ENCODE measurements at places on chromosomes 2 and 18. TPM values are rescaled to one million over a fixed set of nuclear protein-coding genes. Genes with fewer than 3 reads are reported as not detected.
A peak's percentile ranks its signal among the peaks of the same experiment; 100 is the strongest.

Gene NXPH2
- not detected for total RNA-seq

Gene ANKRD30B
- 0.59 TPM for total RNA-seq

GRCh38 chr2:122166820-122167219, 411.4 kb downstream of the TSN start:
- DNase-seq = no peak

DNA sequence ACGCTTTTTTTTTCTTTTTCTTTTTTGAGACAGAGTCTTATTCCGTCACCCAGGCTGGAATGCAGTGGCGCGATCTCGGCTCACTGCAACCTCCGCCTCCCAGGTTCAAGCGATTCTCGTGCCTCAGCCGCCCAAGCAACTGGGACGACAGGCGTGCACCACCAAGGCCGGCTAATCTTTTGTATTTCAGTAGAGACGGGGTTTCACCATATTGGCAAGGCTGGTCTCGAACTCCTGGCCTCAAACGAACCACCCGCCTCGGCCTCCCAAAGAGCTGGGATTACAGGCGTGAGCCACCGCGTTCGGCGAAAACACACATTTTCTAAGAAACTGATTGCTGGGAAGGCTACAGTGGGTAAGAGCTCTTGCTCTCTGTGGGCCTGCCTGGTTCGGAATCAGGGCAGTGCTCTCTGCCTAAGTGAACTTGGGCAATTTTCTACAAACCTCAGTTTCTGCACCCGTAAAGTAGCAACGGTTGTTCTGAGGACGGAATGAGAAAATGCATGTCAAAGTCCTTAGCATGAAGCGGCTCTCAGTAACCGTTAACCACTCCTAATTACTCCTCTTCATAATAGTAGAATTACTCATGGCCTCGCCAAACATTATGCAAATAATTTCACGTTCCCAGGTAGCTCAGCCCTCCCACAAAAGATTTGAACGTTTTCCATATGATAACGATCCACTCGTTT, 1.0 kb upstream of the PMAIP1 start:
- DNase-seq = no peak

DNA sequence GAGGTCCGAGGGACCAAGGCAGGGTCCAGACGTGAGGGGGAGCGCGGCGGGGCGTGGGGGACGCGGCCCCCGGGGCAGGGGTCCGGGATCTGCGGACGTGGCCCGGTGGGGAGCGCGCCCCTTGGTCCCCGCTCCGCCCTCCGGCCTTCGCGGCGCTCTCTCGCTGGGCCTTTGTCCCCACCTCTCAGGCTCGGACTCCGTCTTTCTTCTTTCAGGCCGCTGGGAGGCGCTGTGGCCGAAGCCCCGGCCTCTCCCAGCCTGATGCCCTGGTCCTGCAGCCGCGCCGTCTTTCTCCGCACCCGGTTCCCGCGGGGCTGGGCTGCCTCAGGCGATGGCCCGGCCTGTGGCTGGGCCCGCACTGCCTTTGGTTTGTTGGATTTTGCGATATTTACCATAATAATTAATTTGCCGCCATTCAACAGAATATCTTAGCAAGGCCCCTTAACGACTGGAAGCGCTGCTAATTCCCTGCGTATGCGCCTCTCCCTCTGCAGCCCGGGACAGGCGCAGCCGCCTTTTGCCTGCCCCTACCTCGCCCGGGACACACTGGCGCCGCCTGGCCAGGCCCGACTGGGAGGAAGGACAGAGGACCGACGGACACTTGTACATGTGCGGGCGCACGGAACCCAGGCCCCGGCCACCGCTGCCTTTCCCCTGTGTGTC, 10.8 kb downstream of the SIX3 start:
- peak; percentile 40 for DNase-seq

DNA sequence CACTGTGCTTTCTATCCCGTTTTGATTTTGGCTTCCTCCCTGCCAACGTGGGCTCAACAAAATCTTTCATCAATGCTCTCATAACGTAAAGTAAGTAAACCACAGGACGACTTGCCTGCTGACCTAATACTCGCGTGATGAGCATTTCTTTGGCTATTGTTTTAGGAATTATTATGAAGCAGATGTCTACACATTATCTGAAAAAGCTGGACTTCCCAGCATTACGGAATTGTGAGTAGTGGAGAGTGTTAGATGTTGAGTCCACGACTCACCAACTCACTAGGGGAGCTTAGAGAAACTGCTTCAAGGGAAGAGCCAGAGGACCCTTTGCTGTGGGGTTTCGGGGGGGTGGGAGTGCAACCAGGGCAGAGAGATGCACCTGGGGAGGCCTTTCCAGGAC, 21.9 kb downstream of the HJURP start:
- DNase-seq = no peak

- DNase-seq = no peak
Observed at GRCh38 chr18:38481576-38481975, 916.0 kb upstream of the CELF4 start.

DNA sequence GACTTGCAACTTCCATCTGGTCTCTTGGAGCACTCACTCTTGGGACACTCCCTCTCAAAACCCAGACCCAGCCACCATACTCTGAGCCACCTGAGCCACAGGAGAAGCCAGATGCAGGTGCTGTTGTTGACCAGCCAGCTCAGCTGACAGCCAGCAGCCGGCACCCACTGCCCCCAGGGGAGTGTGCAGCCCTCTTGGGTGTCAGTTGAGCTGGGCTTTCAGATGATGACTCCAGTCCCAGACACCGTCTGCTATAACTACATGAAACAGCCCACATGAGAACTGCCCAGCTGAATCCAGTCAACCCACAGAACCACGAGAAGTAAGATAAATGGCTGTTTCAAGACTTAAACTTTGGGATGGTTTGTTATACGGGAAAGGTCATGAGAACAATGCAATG, 10.7 kb upstream of the IGFBP2 start:
- no peak for DNase-seq

DNA sequence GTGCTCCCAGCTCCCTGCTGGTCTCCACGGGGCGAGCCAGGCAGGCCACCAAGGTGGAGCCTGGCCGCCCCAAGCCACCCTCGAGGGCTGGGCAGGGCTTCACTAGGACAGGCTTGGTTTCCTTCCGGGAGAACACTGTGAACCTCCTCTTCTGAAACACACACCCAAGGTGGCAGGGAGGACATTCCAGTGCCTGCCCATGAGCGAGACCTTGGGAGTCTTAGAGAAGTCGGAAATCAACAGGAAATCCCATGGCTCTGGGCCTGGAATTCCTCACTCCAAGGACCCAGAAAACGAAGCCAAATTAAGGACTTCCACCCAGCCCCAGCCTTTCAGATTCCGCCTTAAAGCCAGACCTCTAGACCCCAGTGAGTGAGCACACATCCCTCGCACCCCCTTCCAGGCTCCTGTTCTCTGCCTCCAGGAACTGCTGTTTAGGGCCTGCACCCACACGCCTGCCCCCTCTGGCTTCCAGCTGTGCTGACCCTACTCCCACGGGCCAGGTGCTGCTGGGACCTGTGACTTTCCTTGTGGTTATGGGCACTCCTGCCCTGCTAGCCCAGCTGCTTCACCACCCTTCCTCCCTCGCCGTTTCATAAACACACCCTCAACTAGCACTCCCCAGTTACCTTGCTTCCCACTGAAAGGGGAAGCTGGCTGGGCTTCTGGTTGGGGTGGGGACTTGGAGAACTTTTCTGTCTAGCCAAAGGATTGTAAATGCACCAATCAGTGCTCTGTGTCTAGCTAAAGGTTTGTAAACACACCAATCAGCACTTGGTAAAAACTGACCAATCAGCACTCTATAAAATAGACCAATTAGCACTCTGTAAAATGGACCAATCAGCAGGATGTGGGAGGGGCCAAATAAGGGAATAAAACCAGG, 13.7 kb downstream of the GPR17 start:
- no peak for DNase-seq

Gene AFF3
- 3.6 TPM for total RNA-seq

DNA sequence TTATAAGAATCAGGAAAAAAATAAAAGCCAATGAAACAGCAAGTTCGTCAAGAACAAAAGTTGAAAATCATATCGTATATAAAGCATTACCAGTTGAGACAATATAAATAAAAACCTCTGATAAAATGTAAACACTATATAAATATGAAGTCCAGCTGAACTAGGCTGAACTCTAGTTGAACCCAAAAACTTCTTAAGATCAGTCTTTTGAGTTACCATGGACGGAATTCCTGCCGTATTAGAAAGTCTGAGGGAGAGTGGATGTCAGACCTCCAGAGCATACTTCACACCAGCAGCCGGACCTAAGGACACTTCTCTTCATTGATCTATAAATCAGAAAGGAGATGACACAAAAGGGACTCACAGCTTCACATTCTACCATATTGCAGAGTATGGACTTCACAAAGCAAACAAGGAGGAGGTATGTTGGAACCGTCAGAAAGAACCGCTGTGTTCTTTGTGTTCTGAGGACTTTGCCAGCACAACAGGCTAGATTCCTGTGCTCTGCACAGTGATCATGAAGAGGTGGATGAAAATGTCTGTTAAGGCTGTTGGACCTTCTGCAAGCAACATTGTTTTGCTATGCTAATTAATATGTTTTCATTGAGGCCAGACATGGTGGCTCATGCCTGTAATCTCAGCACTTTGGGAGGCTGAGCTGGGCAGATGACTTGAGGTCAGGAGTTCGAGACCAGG, 67.2 kb upstream of the SP5 start:
- no peak for DNase-seq

GRCh38 chr2:218618102-218618860, 10.6 kb downstream of the PLCD4 start:
- DNase-seq = peak; percentile 55

Gene SLC11A1
- 0.10 TPM for total RNA-seq

DNA sequence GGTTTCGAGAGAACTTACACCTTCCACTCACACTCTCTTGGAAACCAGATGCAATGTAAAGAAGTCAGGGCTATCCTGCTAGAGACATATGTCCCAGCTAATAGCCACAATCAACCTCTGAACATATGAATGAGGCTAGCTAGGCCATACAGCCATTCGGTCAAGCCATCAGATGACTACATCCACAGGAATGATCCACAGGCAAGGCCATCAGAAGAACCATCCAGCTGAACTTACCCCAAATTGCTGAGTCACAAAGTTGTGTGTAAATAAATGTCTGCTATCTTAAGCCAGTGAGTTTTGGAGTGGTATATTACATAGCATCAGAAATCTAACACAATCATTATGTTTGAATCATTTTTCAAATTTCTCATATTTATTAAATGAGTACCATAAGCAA, 5.2 kb upstream of the SPAST start:
- peak; percentile 38 for DNase-seq

GRCh38 chr18:79950515-79951341, 725 bp downstream of the SLC66A2 start:
- peak; percentile 42 for DNase-seq

- DNase-seq = no peak
Observed at GRCh38 chr2:108287169-108287568, 1.5 kb upstream of the SULT1C2 start.

DNA sequence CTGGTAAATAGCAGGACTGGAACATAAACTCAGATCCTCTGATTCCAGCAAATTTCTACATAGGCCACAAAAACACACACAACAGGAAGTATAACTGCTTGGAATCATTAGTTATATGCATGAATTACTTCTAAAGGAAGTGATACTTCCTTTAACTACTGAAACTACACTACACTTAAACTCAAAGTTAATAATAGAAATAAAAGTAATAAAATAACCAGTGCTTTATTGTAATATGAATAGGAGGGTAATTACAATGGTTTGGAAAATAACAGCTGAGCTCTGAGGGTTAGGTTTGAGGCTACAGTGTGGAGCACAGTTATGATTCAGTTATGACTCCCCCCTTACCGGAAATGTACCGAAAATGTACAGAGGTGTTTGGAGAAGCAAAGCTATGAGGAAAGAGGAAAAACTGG, 18.5 kb upstream of the POLI start:
- DNase-seq = no peak

DNA sequence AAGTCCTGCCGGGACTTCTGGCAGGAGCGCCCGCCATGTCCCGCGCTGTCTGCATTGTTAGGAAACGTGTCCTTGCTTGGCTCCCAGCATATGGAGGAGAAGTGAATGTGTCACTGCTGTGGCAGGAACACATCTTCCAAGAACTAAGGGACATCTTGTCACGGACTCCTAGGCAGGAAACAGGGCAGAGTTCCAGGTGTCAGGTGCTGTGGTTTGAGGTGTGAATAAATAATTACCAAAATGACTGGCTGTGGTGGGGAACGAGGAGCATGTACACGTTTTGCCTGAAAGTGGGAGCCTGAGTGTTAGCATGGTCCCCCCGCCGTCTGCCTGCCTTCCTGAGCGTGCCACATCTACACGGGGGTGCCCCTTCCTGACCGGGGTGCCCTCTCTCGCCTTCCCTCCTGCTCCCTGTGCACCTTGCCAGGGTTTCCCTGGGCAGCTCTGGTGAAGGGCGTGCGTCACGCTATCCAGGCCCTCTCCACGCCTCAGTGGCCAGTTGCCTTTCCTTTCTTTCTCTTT, 237.5 kb downstream of the LDLRAD4 start:
- DNase-seq = no peak

Gene PID1
- 15.9 TPM for total RNA-seq

DNA sequence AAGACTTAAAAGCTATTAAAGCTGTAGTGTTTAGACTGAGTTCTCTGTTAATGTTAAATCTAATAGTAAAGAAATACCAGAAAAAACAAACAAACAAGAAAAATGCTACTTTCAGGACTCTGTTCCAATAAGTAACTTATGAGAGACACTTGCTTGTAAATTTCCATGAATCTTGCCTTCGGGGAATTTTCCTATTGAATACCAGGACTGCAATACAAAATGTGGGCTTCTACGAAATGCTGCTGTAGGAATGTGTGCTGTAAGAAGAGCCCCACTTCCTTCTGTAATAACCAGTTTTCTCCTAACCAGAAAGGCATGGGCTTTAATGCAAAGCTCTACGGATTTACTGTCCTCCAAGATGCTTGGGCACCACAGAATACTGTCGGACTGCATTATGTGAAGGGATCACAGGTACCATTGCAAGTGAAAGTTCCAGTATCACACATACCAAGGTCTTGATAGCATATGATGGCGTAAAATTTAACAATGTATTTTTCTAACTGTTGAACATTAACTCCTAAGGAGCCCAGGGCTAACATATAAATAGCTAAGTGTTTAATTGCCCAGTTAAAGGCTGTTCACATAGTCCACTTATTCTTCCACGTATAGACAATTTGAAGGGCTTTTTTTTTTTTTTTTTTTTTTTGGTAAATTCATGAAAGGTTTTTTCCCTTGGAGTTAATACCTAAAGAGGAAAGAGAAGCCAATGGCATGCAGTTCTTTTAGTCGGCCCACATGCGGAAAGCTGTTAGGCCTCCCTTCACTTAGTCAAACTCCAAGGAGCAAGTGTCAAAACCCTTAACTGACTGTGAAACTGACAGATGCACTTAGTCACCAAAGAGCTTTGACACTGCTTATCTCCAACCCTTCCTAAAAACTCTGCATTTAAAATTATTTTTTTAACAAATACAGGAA, 564.0 kb upstream of the POU3F3 start:
- DNase-seq = no peak
